ENCODE measurements at places on chromosomes 16 and 17.

- no peak for DNase-seq
Measured at GRCh38 chr16:83692224-83692623, 115.6 kb upstream of the HSBP1 start.

DNA sequence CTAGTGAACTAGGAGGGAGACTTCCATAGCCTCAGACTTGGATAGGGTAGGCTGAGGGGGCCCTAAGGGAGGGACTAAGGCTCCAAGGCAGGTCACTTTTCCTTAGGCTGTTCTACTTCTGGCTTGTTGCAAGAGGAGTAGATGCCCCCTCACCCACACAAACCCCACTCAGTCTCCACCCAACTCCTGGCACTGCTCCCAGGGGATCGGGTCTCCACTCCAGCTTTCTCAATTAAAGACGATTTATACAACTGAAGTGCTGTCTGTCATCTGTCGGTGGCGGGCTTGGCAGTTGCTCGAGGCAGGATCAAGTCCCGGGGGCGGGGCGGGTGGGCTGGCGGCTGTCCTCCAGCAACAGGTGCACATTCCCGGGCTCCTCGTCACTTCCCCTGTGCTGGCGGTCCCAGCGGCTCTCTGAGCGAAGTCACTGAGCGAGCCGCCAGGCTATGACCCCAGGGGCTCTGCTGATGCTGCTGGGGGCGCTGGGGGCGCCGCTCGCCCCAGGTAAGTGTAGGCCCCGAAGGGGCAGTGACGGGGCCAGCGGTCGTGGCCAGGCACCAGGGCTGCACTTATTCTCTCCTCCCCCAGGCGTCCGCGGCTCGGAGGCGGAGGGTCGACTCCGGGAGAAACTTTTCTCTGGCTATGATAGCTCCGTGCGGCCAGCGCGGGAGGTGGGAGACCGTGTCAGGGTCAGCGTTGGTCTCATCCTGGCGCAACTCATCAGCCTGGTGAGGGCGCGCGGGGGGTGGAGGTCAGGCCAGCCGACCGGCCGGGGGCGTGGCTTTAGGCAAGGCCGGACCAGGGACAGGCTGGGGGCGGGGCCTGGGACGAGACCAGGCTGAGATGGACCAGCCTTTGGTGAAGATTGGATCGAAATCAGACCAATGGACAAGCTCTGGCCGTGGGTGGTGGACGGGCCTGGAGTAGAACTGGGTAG lies at the start of gene CHRNB1:
TSS of gene CHRNB1 (plus strand) at position 380 of the 937 bp plus-strand sequence. CDS start at position 447, 67 bp downstream.
- no peak for DNase-seq

DNA sequence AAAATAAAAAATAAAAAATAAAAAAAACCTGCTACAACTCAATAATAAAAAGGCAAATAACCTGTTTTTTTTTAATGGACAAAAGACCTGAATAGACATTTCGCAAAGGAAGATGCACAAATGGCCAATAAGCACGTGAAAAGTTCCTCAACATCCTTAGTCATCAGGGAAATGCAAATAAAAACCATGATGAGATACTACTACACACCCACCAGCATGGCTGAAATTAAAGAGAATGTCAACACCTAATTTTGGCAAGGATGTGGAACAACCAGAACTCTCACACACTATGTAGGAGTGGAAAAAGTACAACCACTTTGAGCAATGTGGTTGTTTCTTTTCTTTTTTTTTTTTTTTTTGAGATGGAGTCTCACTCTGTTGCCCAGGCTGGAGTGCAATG lies 24.6 kb downstream of the COG7 start:
- DNase-seq, result no peak

- no peak for DNase-seq
Measured at GRCh38 chr17:11871773-11872172, 125.5 kb downstream of the ZNF18 start.

GRCh38 chr17:65656390-65657250 lies 95.2 kb upstream of the AXIN2 start:
- no peak for DNase-seq

GRCh38 chr16:81513204-81514040 lies 68.8 kb downstream of the CMIP start:
- no peak for DNase-seq

- no peak for DNase-seq
Measured at GRCh38 chr17:36507266-36507665, 20.8 kb downstream of the ZNHIT3 start.

DNA sequence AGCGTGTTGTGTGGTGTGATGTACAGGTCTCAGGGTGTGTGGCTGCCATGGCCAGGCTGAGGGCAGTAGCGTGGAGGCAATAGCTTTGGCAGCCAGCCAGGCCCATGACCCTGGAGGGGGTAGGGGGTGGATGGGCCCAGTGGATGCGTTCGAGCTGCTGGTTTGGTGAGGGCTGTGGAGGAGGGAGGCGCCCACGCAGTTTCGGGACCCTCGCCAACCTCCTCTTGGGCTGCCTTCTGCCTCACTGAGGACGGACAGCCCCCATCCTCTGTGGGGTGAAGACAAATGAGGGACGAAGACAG lies 238.6 kb upstream of the GSE1 start:
- DNase-seq, result no peak

DNA sequence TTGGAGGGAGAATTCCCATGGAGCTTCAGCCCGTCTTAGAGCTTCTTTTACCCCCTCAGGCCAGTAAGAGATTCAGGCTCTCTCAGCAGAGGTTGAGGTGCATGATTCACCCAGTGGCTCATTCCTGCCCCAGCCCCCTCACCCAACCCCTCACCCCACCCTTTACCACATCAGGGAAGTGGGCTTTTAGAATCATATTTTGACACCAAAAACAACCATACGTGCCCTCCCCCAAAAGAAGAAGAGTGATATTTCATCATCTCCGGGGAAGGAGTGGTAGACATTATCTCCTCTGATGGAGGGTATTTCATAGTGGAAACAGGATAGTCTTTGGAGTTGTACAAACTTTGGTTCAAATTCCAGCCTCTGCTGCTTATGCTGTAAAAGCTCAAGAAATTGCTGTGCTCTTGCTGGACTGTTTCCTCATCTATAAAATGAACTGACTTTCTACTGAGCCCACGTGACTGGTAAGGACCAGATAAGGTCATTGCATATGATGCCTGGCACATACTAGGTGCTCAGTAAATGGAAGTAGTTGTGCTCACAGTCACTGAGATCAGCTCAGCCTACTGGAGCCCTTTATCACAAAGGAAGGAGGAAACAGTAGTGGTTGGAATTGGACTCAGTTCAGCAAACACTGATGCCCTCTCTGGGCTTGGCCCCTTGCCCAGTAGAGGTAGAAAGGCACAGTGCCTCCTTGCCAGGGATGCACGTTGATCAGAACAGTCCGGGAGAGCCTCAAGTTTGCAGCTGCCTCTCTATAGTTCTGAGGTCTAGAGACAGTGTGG lies 18.3 kb upstream of the CCL5 start:
- no peak for DNase-seq

DNA sequence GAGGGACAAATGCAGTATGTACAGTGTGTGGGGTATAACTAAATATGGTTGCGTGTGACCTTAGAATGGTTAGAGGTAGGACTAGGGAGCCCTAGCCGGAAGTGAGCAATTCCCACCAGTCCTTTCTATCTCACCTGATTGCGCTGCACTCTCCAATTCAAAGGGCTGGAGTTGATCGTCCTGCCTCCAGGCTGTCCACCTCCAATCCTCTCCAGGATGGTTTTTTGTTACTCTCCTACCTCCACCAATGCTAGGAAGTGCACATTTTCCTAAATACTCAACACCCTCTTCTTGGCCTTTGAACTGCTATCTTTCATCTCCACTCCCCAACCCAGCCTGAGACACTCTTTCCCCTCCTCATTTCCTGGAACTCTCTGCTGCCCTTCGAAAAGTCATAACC lies 181.7 kb upstream of the ASIC2 start:
- no peak for DNase-seq

Data from stimulated activated CD8-positive, alpha-beta memory T cell treated with anti-CD3 and anti-CD28 coated beads, Interleukin-12 subunit alpha, Interleukin-12 subunit beta, amount 100 ng/mL, for 4 hours (primary cell).